ENCODE measurements at places on chromosomes 2 and 18.

DNA sequence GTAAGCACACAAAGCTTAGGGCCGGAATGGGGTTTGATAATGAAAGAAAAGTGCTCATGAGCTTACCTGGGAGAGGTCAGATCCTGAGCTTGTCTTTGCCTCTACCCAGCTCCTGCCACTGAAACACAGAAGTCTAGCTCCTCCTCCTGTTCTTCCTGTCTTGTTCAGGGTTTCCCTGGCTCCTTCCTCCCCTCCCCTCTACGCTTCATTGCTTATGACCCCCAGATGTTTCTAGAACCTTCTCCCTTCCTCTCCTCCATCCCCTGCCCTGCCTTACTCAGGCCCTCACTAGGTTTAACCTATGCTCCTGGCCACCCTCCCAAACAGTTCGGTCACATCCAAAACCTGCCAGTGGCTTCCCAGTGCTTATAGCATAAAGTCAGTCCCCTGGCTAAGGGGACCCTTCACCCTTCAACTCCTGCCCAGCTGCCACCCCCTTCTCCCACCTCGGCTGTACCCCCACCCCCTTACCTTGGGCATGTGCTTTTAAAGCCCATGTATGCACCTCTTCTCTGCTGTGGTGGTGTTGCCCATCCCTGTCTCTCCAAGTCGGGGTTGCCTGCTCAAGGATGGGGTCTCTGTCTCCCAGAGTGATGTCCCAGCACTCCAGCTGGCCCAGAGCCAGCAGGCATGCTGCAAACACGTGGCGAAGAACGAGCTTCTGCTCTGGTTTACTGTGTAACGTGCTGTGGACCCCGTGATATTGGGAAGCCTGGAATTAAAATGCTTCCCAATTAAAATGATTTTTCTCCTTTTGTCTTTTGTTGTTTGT, 233.6 kb downstream of the TPGS2 start:
- DNase-seq, result no peak

DNA sequence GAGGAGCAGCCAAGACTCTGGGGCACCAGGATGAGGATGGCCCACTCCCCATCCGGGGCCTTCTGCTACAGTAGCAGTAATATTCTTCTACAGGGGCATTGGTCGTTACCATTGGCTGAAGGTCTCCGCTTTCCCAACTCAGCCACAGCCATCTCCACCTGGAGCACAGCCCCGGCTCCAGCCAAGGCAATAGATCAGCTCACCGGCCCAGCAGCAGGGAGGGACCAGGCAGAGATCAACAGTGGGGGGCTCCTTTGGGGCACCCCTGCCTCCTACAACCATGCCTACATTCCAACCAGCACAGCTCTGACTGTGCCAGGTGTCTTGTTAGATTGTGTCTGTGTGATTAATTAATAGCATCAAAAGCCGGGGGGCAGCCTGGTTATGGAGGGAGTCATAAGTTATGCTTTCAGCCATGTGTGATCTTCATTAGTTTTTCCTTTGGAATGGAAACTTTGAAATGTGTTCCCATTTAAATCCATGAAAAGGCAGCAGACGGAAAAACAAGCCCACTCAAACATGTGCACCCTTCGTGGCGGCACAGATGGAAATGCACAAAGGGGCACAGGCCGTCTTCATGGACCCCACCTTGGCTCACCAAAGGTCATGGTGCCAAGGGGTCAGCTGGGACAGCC, 68.6 kb upstream of the BZW1 start:
- DNase-seq, result no peak

GRCh38 chr2:120315367-120316033, 30.4 kb upstream of the INHBB start:
- DNase-seq, result no peak

DNA sequence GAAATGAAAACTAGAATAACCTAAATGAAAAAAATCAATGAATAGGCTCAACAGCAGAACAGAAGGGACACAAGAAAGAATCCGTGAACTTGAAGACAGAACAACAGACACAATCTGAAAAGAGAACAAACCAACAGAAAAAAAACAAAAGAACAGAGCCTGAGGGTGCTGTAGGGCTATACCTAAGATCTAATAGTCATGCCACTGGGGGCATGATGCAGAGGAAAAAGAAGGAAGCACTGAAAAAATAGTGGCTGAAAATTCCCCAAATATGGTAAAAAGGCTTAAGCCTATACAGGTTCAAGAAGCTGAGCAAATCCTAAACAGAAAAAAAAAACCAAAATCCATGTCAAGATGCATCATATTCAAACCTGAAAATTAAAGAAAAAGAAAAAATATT, 50.3 kb downstream of the KANSL3 start:
- no peak for DNase-seq

DNA sequence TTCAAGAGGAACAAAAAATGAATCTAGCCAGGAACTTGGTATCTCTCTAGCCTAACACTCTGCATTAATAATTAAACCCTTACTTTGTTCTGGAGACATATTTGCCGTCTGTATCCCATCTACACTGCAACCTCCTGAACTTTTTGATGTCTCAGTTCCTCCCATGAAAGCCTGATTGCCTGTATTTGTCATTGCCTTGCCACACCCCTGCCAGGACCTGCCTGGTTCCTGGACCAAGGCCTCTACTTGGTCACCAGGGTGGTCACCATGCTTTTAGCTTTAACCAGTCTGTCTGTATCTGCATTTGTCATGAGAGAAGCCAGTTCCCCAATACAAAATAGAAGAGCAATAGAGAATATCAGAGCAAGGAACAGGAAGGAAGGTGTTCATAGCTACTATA, 58.8 kb upstream of the NOL4 start:
- no peak for DNase-seq

DNA sequence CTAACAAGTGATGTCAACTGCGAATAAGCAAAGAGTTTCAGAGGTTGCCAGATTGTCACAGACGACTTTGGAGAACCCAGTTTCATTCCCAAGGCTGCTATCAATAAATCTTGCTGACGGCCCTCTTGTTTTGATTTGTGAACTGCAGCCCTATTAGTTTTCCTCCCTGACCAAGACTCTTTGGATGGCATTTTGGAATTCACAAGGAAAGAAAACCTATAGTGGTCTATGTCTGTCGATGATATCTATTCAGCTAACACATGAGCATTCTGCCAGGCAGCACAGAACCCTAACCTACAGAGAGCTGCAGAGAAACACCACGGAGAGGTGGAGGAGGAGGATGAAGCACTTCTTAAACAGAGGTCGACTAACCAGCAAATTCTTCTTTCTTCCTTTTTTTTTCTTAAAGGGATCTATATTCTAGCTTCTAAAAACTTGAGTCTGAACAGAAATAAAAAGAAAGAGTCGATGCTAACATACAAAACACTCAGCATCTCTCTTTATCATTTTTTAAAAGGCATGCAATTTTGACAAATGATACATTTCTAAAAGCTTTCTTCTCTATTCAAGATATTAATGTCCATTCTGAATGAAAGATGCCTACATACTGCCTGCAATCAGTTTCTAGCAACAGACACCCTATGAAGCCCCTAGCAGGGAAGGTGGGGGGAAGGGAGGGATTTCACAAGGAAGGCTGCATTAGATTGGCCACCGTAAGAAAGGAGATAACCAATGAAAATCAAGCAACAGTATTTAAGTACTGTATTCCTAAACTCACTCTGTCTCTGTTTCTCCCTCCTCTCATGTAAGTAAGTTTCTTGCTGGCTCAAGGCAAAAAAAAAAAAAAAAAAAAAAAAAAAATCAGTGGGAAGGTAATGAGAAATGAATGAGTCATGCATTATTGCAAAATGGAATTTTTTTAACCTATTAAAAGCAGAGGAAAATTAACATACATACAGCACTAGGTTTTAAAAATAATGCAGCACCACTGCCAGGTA, 83.0 kb upstream of the CHRNA1 start:
- no peak for DNase-seq

DNA sequence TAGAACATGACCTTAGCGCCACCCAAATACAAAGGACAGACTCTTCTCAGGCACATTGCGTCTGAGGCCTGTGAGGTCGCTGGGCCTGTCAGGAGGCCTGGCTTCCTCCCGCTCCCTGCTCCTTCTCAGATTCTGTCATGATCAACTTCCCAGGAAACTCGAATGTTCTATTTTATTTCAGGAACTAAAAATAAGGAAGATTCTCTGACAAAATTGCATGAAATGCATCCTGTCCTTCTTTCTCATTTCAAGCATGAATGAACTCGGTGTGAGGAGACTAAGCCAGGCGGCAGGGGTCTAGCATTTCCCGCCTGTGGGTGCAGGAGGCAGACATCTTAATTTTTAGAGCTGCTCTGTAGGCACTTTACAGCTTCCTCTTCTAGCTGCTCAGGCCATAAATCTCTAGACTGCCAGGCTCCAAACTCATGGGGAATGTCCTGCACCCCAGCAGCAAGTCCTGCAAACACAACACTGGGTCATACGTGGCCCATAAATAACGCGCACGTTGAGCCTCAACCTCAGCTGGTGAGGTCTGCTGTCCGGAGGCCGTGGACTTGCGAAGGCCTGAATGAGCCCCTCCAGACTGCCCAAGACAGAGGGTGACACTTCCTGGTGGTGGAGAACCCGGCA, 109.7 kb upstream of the ZNF236 start:
- DNase-seq, result no peak

DNA sequence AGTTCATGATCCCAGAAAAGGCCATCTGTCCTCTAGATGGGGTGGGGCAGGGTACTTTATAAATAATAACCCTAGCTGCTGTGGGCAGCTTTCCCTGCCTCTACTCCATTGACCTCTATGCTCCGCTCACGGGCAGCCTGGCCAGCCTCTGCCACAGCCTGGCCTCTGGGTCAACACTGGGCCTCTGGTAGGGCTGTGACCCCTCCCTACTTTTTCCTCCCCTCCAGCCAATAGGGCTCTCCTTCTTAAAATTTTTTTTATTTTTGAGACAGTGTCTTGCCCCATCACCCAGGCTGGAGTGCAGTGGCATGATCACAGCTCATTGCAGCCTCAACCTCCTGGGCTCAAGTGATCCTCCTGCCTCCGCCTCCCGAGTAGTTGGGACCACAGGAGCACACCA, 4.1 kb upstream of the GAREM2 start:
- no peak for DNase-seq

DNA sequence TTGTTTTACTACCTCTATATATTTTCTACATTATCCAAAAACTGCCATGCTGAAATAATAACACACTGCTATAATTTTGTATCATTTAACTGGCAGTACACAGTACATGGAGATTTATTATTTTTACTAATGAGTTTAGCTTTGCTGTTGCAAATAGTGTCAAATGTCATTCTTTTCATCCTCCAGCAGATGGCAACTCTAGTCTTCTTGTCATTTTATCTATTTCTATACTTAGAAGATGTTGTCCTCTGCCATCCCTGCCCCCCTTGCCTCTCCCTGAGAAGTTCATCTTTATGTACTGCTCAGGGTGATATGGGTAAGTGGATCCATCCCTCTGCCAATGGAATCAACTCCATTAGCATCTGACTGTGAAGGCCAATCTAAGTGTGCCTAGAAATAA, 21.7 kb upstream of the LRRTM1 start:
- DNase-seq, result no peak

- DNase-seq, result no peak
Observed at GRCh38 chr2:54658564-54659071, 64.8 kb upstream of the EML6 start.

GRCh38 chr2:45746888-45747287, 95.4 kb downstream of the PRKCE start:
- DNase-seq, result no peak

GRCh38 chr2:197276156-197276555, 34.4 kb downstream of the ANKRD44 start:
- DNase-seq, result no peak

GRCh38 chr2:238220892-238221521, 17.5 kb upstream of the ILKAP start:
- DNase-seq, result no peak

GRCh38 chr18:46448347-46448746, 208.7 kb downstream of the LOXHD1 start:
- no peak for DNase-seq

All from stimulated activated CD4-positive, alpha-beta T cell treated with anti-CD3 and anti-CD28 coated beads, Interleukin-4, amount 100 ng/mL, for 48 hours (primary cell).